ENCODE measurements at places on chromosomes 12 and 14.

DNA sequence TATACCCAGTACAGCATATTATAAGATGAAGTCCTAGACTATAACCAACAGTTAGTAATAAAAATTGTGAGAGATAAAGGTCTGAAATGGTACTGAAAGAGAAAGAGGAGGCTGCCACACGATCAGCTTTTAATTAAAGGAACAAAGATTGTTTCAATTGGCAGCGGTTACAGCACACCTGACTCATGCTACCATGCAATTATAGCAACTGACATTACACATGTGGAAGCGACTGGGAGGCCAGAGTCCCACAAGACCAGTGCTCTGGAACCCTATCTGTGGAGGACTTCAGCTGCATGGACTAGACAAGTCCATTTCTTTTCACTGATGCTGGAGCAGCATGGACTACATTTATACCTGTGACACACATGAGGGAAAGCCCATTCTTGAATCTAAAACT, 55.2 kb downstream of the SEL1L start:
- DNase-seq = no peak

GRCh38 chr12:11600199-11600598, 49.3 kb upstream of the ETV6 start:
- no peak for DNase-seq

DNA sequence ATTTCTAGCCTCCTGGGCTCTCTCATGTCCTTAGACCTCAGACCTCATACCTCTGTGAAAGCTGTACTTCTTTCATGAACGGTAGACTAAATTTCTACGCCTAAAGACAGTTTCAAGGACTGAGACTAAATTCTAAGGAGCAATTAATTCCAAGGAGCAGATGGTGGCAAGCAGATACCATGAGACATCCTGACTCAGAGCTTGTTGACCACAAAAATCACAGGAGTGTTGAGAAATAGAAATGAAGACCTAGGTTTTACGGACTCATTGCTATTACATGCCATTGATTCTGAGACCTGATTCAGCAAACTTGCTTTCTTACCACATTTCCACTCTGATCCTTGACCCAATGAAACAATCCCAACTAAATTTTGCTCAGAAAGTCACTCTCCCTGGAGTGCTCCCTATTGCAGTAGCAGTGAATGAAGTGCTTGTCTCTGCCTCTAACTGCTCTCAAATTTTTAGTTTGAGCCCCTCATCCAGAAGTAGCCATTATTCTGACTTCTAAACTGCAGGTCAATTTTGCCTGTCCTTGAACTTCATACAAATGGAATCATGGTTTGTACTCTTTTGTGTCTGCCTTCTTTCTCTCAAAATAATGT, 52.0 kb downstream of the PEX5 start:
- DNase-seq = peak; percentile 41

DNA sequence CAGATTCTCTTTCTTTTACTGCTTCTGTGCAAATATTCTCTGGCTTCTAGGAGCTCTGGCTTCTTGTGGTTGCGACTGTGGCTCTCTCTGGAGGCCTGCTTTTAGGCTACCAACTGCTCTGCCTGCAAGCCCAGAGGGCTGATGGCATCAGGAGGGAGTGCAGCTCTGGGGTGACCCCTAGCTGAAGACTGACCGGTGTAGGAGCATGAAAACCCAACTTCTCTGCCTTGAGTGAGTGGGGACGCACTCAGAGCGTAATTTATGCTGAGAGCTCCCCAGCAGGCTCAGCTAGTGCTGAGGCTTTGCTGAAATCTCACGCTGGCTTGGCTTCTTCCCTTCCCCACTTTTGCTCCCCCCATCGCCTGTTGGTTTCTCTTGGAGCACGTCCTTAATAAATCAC, 29.9 kb upstream of the RBM19 start:
- DNase-seq = no peak

DNA sequence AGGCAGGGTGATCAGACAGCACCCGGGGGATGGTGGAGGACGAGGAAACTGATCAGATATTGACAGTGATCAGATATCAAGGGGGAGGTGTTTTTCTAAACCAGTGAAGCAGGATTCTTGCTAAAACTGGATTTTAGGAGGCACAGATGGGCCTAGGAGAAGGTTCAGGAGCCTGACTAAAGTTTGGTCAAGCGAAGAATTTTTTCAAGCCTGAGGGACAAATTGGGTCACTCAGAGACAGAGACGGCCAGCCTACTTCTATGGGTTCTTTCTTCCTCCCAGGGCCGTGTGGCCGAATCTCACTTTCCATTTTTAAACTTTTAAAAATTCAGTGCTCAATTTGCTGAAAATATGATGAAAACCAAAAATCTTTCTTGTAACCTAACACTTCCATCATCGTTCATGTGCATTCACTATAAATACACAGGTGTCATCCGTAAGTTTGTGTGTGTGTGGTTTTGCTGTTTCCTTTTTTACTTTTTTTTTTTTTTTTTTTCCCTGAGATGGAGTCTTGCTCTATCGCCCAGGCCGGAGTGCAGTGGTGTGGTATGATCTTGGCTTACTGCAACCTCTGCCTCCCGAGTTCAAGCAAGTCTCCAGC, 68.5 kb downstream of the RIN3 start:
- no peak for DNase-seq

DNA sequence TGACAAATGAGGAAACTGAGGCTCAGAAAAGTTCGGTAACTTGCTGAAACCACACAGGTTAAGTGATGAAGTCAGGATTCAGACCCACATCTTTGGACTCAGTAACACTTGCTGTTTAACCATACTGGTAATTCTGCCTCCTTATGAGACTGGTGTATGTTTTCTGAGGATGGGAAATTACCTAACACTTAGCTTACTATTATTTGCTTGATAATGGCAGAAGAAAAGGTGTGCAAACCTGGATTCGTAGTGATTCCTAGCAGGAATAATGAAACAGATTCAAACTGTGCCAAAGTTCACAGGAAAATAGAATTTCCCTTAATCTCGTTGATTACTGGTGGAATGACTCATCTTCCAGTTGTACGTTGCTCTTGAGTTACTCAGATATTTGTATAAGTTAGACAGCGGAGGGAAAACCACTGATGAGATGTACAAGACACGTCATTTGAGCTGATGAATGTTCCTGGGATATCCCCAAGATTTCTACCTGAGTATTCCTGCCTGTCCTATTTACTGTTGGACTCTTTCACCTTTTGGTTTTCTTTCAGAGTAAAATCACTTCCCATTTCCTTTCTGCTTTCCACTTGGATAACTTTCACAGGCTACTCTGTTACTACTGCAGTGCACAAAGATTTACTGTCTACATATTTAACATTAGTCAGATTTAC, 37.5 kb downstream of the PRORP start:
- peak; percentile 63 for DNase-seq

Data from GM03348 (cell line).